ENCODE measurements at places on chromosomes 11 and 22. TPM values are rescaled to one million over a fixed set of nuclear protein-coding genes. Genes with fewer than 3 reads are reported as not detected.
A peak's percentile ranks its signal among the peaks of the same experiment; 100 is the strongest.

Gene NLRP14
- not detected for total RNA-seq

Gene CNGA4
- not detected for total RNA-seq

Gene KCNQ1OT1
- 0.86 TPM for total RNA-seq

Gene ZNF280A
- not detected for total RNA-seq

Gene HSD17B12
- 92.3 TPM for total RNA-seq

Gene SCGB1A1
- total RNA-seq: not detected

Gene ZFTA
- 23.0 TPM for total RNA-seq

Gene PHF21B
- not detected for total RNA-seq

Gene OR5M3
- not detected for total RNA-seq

DNA sequence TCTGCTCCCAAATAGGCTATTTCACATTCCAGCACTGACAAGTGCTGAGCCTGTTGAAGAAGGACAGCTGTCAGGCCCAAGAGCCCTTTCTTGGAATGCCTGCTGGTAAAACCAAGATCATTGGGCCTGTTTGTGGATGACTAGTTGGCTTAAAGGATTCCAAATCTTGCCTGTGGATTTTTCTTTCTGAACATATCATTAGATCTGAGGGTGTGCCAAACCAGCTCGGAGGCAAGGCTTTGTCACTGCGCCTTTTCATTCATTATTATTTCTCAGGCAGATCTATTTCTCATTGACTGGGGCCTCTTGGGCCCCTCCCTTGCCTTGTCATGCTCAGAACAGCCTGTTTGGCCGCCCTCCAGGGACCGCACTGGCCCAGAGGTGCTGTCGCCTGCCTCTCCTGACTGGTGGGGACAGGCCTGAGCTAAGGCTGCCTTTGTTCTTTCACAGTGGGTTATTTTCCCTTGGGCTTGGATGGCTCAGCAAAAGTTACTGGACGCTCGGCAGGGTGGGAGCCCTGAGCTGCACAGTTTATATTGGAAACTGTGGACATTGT, 222.7 kb upstream of the SESN3 start:
- DNase-seq: peak; percentile 59

GRCh38 chr11:61378713-61379313, 13.6 kb upstream of the TMEM216 start:
- DNase-seq: peak; percentile 99

DNA sequence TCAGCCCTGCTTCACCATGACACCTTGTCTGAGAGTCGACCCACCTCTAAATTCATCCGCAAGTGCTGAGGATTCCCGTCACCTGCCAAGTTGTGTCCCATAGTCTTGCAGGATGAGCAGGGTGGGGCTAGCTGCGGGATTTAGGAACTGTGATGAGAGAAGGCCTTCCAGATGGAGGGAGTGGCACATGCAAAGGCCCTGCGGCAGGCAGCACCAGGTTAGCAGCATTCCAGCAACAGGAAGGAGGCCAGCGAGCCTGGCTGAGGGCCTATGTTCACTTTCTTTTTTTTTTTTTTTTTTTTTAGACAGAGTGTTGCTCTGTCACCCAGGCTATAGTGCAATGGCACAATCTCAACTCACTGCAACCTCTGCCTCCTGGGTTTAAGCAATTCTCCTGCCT, 31.8 kb downstream of the ANO1 start:
- DNase-seq: no peak

DNA sequence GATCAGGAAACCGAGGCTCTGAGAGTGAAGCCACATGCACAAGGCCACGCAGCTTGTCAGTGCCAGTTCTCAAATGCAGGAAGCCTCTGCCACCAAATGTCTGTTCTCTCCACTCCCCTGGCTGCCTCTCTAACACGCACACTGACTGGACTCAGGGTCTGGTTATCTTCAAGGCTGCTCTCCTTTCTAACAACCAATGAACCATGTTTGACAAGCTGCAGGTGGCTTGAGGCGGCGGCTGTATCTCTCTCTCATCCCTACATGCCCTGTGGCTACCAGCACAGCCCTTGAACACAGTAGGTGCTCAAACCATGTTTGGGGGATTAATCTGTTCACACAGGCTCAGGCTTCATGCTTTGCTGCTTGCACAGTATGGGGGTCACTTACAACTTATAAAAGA, 23.7 kb downstream of the MFNG start:
- DNase-seq: no peak

- DNase-seq: peak; percentile 87
Observed at GRCh38 chr11:111331711-111332479, 33.5 kb downstream of the POU2AF3 start.

- DNase-seq: peak; percentile 57
Observed at GRCh38 chr11:59666969-59667368, 1.9 kb downstream of the PATL1 start.

- DNase-seq: no peak
Observed at GRCh38 chr11:21927628-21928027, 265.3 kb upstream of the ANO5 start.

GRCh38 chr11:67371189-67371910, 2.0 kb downstream of the CLCF1 start:
- DNase-seq: peak; percentile 86

GRCh38 chr11:14393889-14394288, 34.9 kb upstream of the RRAS2 start:
- no peak for DNase-seq

GRCh38 chr11:67266449-67267187, at the start of gene GRK2:
Gene GRK2, plus strand, starts transcription at chr11:67266473. Its CDS starts 227 bp downstream, at chr11:67266700.
- DNase-seq: peak; percentile 86

- DNase-seq: peak; percentile 42
Observed at GRCh38 chr11:128520888-128521681, 66.3 kb downstream of the ETS1 start.

GRCh38 chr22:29116397-29117123, 43.7 kb downstream of the KREMEN1 start:
- DNase-seq: no peak

DNA sequence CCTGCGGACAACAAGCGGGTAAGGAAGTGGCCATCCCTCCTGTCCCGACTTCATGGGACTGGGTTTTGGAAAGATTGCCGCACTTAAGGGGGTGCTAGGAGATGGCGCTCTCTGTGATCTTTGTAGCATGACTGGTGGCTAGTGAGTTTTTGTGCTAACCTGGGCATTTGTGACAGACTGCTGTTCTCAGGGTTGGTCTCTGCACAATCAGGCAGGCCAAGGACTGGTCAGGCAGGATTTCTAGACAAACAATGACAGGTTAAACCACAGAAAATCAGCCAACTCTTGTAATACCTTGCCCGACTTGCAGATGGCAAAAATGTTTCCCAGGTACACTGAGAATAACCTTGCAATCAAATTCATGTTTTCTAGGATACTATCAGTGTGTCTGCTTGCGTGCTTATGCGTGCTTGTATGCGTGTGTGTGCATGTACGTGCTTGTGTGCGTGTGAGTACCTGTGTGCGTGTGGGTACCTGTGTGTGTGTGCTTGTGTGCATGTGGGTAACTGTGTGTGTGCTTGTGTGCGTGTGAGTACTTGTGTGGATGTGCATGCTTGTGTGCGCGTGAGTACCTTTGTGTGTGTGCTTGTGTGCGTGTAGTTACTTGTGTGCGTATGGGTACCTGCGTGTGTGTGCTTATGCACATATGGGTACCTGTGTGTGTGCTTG, 25.6 kb upstream of the SORL1-AS1 start:
- no peak for DNase-seq

DNA sequence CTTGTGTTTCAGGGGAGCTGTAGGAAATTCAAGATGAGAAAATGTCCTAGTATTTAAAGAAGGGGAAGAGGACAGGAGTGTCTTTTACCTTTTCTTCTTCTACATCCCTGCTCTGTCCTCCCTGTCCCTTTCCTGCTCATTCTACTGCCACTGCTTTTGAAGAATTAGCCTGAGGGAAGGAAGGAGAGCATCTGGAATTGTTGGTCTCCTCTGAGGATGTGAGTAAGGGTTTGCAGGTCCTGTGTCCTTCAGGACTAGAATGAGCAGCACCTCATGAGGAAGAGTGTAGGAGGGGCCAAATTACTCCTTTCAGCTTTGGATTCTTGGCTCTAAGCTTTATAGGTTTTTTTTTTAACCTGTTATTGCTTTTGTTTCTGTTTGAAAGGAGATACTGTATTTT, 24.2 kb downstream of the SNU13 start:
- DNase-seq: peak; percentile 25

- peak; percentile 73 for DNase-seq
Observed at GRCh38 chr22:35620624-35621251, 3.6 kb upstream of the MB start.

DNA sequence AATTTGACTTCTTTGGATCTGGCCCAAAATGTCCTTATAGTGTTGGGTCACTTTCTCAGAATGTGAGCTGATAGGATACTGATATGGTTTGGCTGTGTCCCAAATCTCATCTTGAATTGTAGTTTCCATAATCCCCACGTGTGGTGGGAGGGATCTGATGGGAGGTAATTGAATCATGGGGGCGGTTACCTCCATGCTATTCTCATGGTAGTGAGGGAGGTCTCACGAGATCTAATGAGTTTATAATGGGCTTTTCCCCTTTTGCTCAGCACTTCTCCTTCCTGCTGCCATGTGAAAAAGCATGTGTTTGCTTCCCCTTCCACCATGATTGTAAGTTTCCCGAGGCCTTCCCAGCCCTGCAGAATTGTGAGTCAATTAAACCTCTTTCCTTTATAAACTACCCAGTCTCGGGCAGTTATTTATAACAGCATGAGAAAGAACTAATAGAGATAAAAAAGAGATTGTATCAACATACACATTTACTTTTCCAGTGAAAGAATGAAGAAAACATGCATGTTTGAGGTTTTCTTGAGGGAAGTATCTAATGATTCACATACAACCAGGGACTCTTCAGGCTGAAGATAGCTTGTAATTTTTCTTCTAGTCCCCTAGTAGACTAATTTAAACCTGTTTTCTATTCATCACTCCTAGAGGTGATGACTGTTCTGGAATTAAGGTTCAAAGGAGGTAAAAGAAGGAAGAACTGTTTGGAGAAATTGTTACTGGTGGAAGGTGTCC, 17.3 kb upstream of the CSTF3 start:
- DNase-seq: no peak

DNA sequence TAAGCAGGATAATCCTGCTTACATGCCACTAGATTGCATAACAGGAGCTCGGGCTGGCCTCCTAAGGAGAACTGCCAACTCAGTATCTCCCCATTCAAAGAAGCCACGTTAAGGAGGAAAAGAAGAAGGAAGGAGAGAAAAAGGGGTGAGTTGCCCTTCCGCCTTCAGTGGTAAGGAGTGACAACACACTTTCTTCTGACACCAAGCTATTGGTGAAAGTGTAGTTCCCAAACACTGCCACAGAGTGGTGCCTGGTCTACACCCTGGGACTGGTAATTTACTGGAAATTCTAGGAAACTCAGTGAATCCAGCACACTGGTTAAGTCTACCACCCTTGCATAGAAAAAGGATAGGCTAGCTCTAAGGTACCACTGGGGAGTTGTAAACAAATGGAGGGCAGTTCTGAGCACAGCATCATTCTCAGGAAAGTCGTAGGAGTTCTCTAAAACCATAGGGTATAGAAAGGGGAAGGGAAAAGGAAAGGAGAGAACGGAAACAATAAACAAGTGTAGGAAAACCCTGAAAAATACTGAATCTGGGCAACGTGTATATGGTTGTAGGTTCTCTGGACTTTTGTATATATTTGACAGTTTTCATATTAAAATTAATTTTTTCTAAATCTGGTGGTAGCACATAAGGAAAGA, 58.2 kb downstream of the RRAS2 start:
- DNase-seq: peak; percentile 84

- peak; percentile 30 for DNase-seq
Observed at GRCh38 chr11:57637626-57638004, 12.1 kb downstream of the YPEL4 start.

DNA sequence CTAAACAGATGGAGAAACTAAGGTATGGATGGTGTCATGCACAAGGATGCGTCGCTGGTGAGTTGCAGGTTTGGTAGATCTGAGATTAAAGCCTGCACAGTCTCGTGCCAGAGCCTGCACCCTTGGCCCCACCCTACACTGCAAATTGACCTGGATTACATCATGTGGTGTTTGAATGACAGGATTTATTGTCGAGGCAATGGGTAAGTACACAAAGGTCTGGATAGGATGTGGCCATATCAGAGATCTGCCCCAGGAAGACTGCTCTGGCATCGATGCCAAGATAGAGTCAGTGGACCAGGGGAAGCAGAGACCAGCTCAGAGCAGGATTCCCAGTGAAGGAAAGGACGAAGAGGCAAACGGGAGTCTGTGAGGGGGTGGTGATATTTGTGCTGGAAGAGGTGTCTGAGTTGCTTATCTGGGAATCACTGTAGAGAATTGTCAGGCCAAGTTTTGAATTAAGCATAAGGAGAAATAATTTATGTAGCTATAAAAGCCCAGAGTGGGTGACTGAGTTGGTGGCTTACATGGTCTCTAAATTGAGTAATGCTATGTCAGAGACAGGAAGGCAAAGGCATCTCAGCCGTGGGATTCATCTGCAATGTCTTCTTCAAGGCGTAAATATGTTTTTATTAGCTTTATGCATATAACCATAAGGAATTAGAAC, 499.6 kb upstream of the B3GAT1 start:
- no peak for DNase-seq

DNA sequence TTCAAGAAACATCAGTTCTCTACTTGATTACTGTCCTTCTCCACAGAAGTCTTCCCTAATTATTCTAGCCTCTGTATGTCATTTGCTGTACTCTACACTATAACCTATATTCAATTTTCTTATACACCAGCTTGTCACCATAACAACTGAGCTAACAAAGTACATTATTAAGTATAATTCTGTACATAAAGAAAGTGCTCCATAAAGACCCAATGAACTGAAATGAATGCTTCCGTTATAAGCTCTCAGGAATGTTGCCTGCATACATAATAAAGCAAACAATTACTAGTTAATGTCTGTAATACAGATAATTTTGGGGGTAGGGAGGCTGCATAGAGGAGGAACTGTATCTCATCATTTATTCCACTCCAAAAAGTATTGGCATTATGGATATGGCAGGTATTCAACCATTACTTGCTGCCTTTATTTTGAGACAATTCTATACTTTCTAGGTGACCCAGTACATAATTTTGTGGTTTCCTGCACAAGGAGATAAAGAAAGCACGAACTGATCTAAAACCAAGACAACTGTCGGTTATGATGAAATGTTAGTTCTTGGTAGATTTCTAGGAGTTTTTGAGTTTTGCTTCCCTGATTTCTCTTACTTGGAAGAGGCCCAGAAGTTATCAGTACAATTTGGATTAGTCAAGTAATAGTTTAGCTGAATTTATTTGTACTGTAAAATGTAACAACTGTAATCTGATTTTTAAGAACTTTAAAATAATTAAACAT, 202.5 kb downstream of the SBF2 start:
- no peak for DNase-seq

DNA sequence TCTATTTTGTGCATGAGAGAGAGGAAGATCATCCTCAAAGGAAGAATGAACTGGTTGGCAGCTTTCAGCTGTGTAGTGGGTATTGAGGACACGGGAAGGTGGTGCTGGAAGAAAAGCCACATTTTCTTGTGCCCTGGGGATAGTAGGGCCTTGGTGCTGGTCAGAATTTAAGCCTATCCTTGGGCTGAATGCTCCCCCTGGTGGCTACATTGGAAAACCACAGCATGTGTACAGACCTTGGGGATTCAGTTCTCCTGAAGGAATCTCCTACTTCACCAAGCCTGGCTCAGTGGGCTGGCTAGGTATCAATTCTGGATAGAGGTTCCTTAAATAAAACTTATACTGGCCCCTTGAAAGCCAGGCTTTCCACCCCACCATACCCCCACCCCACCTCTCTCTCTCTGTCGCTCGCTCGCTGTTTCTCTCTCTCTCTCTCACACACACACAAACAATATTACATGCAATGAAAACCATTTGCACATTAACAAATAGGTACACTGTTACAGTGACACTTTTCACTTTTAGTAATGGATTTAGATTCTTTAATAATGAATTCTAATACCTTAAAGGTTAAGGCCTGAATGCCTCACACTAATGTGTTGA, 2.8 kb upstream of the OR51M1 start:
- DNase-seq: peak; percentile 77
